CD4-positive, alpha-beta T cell treated with Interleukin-12 subunit alpha and Interleukin-12 subunit beta, for 1 hour (primary cell): ENCODE measurements at places on chromosomes 6 and 20.

DNA sequence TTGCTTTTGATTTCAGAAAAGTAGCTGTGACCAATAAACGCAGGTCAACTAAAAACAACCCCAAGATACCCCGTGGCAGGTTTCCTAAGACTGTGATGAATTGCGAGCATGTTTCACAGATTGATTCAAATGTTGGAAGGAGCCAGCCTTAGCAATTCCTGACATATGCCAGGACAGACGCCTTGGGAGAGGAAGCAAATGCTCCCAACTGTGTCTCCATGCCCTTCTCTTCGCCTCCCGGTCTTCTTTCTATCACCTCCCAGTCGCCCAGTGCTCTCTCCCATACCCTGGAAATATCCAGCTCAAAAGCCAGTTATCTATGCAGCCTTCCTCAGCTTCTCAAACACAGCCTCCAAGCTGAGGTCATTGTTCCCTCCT lies 32.0 kb downstream of the KIAA0319 start:
- no peak for DNase-seq

GRCh38 chr6:15888798-15889772 lies 226.3 kb upstream of the DTNBP1 start:
- DNase-seq, result no peak

GRCh38 chr6:161100072-161100471 lies 108.5 kb downstream of the MAP3K4 start:
- no peak for DNase-seq

DNA sequence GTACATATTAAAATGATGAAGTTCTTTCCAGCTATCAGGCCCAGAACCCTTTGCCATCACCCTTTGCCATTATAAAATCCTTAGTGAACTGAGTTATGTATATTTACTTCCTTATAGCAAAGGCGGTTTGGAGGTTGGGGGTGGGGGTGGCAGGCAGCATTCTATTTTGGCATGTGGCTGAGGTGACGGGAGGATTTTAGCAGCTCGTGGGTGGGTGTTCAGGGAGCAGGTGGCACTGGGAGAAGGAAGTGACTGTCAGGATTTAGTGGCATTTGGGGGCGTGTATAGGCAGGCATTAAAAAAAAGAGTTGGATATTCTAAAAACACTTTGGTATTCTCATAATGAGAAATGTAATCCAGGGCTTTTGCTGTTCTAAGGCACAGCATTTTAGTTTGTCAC lies 150.7 kb downstream of the RIMS1 start:
- DNase-seq, result no peak

DNA sequence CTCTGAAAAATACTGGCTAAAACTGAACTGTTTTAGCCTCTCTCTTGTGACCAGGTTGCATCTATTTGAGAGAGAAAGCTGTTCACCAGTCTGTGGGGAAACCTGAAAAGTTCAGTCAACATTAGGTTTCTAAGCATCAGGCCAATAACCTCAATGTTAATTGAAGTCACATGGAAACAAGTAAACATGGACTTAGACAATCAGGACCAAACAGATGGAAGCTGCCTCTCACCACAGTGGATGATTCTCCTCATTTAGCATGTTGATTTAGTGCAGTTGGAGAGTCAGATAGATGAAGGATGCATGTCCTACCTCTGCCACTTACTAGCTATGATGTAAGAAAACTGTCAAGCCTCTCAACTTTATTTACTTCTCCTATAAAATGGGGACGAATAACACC lies 18.2 kb downstream of the SCGN start:
- DNase-seq, result no peak

- DNase-seq, result no peak
Observed at GRCh38 chr6:136893187-136893586, 28.9 kb upstream of the SLC35D3 start.

DNA sequence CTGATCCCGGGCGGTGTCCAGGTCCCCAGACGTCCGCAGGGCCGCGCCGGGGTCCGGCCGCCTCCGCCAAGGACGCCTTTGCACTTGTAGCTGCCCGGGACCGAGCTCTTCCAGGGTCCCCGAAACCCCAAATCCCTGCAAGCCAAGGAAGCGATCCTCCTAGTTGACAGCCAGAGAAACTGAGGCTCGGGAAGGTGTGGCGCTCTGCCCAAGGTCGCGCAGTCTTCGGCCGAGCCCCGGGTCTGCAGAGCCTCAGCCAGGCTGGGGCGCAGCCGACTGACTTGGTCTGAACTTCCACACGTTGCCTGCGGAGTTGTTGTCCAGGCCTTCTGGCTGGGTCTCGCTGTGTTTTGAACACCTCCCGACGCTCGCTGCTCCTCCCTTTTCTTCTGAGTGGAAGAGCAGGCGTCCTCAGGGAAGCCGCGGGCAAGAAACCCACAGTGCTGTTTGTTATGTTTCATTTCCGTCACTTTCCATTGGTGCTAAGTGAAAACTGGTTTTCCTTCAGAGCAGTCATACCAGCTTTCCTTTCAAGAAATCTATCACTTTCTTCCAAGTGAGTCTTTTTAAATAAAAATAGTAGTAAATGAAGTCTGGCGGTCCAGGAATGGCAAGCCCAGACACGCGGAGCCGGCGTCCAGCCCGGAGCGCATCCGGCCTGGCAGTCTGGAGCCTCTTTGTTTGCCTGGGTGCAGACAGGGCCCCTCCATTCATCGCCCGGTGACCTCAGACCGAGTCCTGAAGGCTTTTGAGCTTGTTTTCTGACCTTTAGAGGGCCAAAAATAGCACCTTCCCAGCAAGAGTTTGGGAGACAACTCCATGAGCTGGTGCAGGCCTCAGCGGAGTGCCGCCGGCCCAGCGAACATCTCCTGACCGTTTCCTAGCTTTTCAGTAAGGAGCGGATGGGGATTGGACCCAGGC lies 698 bp downstream of the FAM210B start:
- DNase-seq, result no peak

- peak; percentile 59 for DNase-seq
Observed at GRCh38 chr20:25148181-25148981, 47.1 kb upstream of the ENTPD6 start.

- DNase-seq, result peak; percentile 19
Observed at GRCh38 chr6:96542702-96543101, 20.2 kb upstream of the FHL5 start.

GRCh38 chr6:98787435-98787834 lies 46.9 kb upstream of the POU3F2 start:
- no peak for DNase-seq
